ENCODE measurements at places on chromosomes 7 and 10.
A peak's percentile ranks its signal among the peaks of the same experiment; 100 is the strongest.

DNA sequence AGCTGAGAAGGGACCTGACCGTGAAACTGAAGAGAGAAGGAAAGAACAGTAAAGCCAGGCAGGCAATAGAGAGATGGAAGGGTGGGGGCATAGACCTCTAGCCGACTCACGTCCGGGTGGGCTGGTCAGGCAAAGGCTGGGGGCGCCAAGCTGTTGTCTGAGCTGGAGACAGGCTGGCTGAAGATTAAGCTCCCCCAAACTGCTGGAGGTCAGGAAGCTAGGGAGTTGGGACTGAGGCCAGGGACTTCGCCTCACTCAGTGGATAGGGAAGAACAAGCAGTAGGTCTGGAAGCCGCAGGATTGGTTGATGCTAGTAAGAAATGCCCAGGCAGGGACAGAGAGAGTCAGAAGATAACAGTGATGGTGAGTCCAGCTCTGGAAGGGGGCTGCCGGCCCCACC lies 5.3 kb downstream of the PITX3 start:
- peaks cover 13% of the 10 kb centered on the region for H3K4me1 ChIP-seq
- peaks cover 10% of the 10 kb centered on the region for H3K27me3 ChIP-seq
- no peaks in the 10 kb centered on the region for H3K36me3 ChIP-seq
- H3K4me3 ChIP-seq: no peak overlapping the region

DNA sequence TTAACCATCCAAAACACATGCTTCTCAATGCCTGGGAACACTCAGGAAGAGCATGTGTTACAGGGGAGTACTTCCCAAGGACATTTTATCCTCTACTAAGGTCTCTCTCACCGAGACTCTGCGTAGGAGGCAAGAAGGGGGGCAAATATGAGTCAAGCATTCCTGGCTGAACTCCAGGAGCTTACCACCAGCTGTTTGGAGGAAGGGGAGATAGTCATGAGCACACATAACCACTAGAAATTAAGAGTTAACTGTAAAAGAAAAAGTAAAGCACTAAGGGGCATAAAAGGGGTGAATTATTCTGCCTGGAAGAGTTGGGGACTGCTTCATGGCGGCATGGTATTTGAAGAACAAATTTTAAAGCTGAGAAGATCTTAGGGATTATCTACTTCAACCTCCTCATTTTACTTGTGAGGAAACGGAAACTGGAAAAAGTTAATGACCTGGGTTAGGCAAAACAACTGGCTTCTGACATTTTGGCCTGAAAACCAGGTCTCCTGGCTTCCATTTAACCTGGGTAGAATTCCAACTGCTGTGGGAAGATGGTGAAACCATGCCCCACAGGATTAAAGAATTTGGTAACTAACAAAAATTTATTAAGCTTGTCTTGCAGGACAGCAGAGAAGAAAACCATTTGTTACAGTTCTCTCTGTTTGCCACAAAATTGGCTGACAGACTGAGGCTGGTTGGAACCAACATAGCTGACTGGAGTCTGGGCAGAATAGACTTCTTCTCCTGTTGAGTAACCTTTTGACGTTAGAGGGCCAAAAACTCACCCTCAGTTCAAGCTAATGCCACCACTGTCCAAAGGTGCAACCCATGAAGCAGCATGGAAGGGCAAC lies 85.5 kb downstream of the SLC25A13 start:
- H3K4me1 ChIP-seq: peaks cover 21% of the 10 kb centered on the region
- H3K27me3 ChIP-seq: no peaks in the 10 kb centered on the region
- no peaks in the 10 kb centered on the region for H3K36me3 ChIP-seq

DNA sequence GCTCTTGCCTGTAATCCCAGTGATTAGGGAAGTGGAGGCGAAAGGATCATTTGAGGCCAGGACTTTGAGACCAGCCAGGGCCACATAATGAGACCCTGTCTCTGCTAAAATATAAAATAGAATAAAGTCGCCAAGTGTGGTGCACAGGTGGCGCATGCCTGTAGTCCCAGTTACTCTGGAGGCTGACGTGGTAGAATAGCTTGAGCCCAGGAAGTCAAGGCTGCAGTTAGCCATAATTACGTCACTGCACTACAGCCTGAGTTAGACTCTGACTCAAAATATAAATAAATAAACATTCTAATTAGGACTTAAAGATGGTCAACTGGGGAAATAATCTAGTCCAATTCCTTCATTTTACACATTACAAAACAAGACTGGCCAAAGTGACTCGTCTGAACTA lies 768 bp downstream of the CHCHD2 start:
- peaks cover 9% of the 10 kb centered on the region for H3K4me1 ChIP-seq
- peak overlapping the region; percentile 95 for H3K27ac ChIP-seq
- H3K4me3 ChIP-seq: peak overlapping the region; percentile 97
- peak; percentile 60 for DNase-seq

DNA sequence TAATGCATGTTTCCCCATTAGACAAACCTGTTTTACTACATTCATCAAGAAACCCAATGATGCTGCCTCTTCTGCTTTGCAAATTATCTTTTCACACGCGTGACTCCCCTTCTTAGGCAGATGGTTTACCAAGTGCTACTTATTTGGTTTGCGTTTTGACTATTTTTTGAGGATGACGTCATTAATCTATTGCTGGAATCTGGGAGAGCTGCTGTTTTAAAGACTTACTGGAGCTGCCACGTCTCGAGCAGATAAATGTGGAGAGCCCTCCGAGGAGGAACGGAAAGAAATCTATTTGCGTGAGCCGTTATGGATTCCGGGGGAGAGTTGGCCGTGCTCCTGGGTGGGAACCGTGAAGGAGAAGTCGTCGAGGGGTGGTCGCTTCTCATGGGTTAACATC lies 19.7 kb downstream of the INSYN2A start:
- H3K27me3 ChIP-seq: no peaks in the 10 kb centered on the region
- no peak for DNase-seq
- H3K4me3 ChIP-seq: no peak overlapping the region
- H3K27ac ChIP-seq: no peak overlapping the region
